ENCODE measurements at places on chromosomes 1 and 21. TPM values are rescaled to one million over a fixed set of nuclear protein-coding genes. Genes with fewer than 3 reads are reported as not detected.
A peak's percentile ranks its signal among the peaks of the same experiment; 100 is the strongest.

GRCh38 chr1:53754484-53755312 is 15.7 kb upstream of the GLIS1 start:
- H3K27ac ChIP-seq: no peak overlapping the region
- no peaks in the 10 kb centered on the region for H3K36me3 ChIP-seq
- H3K4me1 ChIP-seq: no peaks in the 10 kb centered on the region
- H3K27me3 ChIP-seq: no peaks in the 10 kb centered on the region
- no peak for DNase-seq

GRCh38 chr1:58769809-58770320 is 14.0 kb downstream of the JUN start:
- no peaks in the 10 kb centered on the region for H3K36me3 ChIP-seq
- no peak overlapping the region for H3K4me3 ChIP-seq
- no peaks in the 10 kb centered on the region for H3K27me3 ChIP-seq
- peaks cover 26% of the 10 kb centered on the region for H3K4me1 ChIP-seq

DNA sequence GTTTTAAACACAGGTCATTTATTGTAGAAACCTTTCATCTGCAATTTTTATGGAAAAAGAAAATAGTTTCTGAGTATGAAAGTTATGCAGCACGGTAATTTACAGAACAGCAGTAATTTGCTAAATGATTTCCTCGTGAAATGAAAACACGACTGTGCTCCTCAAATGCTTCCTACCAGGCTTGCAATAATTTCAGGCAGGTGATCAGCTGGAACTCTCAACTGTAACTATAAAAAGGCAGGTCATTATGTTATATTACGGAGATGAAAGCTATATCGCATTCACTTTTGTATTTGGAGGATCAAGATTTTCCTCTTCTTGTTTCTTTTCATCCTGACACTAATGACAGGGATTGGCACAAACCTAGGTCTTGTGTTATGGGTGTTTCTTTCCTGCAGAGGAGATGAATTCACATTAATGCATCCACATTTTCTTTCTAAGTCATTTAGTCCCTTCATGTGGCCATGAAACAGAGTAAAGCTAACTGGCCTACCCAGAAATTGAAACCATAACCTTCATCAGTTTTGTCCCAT is 57.4 kb downstream of the SAMSN1 start:
- no peaks in the 10 kb centered on the region for H3K36me3 ChIP-seq
- H3K4me1 ChIP-seq: no peaks in the 10 kb centered on the region
- DNase-seq: no peak

DNA sequence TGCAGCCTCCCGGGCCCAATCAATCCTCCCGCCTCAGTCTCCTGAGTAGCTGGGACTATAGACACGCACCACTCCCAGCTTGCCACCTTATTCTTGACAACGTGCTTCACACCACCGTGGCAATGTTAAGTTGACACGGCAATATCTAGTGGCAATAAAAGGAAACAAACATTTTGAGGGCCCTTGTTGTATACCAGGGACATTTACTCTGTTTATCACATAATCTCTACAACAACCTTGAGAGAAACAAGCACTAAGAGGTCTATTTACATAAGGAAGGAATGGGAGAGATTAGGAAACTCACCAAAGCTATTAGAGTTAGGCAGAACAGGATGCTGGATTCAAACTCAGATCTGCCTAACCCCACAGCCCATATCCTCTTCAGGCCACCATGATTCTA is 3.1 kb downstream of the KLHDC8A start:
- H3K27me3 ChIP-seq: peaks cover 37% of the 10 kb centered on the region
- no peak for DNase-seq
- H3K4me1 ChIP-seq: peaks cover 14% of the 10 kb centered on the region
- H3K27ac ChIP-seq: no peak overlapping the region
- no peaks in the 10 kb centered on the region for H3K36me3 ChIP-seq

DNA sequence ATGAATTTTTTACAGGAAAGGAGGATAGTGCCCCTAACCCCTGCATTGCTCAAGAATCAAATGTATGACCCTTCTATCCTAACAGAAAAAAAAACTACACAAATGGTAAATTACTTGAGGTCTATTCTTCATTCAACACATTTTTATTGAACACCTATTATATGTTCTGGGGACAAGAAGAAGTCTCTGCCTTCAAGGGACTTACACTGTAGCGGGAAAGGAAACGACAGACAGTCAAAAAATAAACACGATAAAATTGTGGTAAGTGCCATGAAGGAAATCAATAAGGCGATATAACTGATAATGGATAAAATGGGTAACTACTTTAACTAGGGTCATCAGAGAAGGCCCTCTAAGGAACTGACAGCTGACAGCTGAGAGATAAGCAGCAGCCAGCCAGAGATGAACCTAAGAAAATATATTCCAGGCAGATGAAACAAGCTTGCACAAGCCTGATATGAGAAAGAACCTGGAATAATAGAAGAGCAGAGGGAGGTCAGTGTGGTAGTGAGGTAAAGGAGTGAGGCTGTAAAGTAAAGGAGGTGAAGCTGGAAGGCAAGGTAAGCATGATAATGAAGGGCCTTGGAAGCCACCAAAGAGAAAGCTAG is 66.4 kb downstream of the PHTF1 start:
- DNase-seq: no peak
- no peak overlapping the region for H3K4me3 ChIP-seq
- H3K27ac ChIP-seq: no peak overlapping the region
- H3K36me3 ChIP-seq: peaks cover 41% of the 10 kb centered on the region
- H3K4me1 ChIP-seq: no peaks in the 10 kb centered on the region

- peak overlapping the region; percentile 55 for H3K27ac ChIP-seq
- no peak overlapping the region for H3K4me3 ChIP-seq
- no peak for DNase-seq
- H3K4me1 ChIP-seq: peaks cover 97% of the 10 kb centered on the region
- no peaks in the 10 kb centered on the region for H3K36me3 ChIP-seq
Measured at GRCh38 chr1:51240084-51240483, 4.0 kb downstream of the RNF11 start.

- H3K36me3 ChIP-seq: peaks cover 6% of the 10 kb centered on the region
- no peak for DNase-seq
- H3K4me3 ChIP-seq: no peak overlapping the region
- H3K27me3 ChIP-seq: no peaks in the 10 kb centered on the region
- no peak overlapping the region for H3K27ac ChIP-seq
- H3K4me1 ChIP-seq: peaks cover 55% of the 10 kb centered on the region
Measured at GRCh38 chr1:91777630-91778300, 108.2 kb downstream of the TGFBR3 start.

GRCh38 chr1:184049836-184050468 is 1.6 kb upstream of the TSEN15 start:
- H3K4me1 ChIP-seq: peaks cover 35% of the 10 kb centered on the region
- peaks cover 4% of the 10 kb centered on the region for H3K36me3 ChIP-seq
- H3K27ac ChIP-seq: no peak overlapping the region
- no peaks in the 10 kb centered on the region for H3K27me3 ChIP-seq

DNA sequence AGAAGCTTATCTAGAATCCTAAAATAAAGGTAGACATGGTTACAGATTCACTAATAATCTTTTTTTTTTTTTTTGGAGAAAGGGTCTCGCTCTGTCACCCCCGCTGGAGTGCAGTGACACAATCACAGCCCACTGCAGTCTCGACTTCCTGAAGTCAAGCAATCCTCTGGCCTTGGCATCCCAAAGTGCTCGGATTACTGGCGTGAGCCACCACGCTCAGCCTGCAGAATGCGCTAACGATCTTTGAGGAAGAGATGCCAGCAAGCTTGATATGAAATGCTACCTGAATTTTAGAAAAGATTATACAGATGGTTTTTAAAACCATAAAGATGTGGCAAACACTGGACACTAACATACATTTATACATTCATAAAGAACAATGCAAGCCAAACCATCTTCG is 4.1 kb upstream of the GNPAT start:
- peaks cover 39% of the 10 kb centered on the region for H3K4me1 ChIP-seq
- H3K36me3 ChIP-seq: peaks cover 20% of the 10 kb centered on the region
- DNase-seq: no peak
- no peak overlapping the region for H3K27ac ChIP-seq

DNA sequence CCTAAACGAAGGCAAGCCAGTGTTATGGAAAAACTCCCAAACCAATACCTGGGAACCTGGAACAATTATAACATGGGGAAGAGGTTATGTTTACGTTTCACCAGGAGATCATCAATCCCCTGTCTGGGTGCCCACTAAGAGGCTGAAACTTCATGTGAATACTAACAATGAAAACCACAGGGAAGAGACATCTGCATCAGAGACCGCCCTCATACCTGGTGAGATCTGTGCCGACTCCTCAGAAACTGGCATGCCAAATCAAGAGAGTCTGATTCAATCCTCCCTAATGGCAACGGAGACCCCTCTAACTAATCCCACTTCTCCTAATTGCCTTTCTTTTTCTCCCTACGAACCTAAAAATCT is 163.2 kb downstream of the IER5 start:
- H3K36me3 ChIP-seq: no peaks in the 10 kb centered on the region
- H3K27ac ChIP-seq: no peak overlapping the region
- DNase-seq: no peak

- no peaks in the 10 kb centered on the region for H3K36me3 ChIP-seq
- DNase-seq: no peak
- H3K4me1 ChIP-seq: peaks cover 83% of the 10 kb centered on the region
- no peaks in the 10 kb centered on the region for H3K27me3 ChIP-seq
- H3K4me3 ChIP-seq: no peak overlapping the region
Measured at GRCh38 chr1:234525099-234525799, 46.3 kb upstream of the TARBP1 start.

DNA sequence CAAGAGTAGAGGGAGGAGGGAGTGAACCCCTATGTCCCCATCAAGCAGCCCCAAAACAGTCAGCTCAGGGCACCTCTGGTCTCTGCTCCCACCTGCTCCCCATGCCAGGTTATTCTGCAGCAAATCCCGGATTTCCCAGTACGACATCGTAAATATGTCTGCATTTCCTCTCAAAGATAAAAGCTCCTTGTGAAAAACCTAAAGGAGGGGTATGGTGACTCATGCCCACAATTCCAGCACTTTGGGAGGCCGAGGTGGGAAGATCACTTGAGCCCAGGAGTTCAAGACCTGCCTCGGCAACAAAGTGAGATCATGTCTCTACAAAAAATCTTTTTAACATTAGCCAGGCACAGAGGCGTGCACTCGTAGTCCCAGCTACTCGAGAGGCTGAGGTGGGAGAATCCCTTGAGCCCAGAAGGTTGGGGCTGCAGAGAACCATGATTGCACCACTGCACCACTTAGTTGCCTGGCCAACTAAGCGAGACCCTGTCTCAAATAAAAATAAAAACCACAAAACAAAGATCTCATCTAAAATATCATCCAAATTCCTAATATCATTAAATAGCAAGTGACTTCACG is 7.1 kb downstream of the ACOT7 start:
- no peak overlapping the region for H3K4me3 ChIP-seq
- H3K4me1 ChIP-seq: peaks cover 16% of the 10 kb centered on the region
- H3K27ac ChIP-seq: peak overlapping the region; percentile 62
- DNase-seq: no peak
- H3K36me3 ChIP-seq: no peaks in the 10 kb centered on the region
- H3K27me3 ChIP-seq: no peaks in the 10 kb centered on the region

DNA sequence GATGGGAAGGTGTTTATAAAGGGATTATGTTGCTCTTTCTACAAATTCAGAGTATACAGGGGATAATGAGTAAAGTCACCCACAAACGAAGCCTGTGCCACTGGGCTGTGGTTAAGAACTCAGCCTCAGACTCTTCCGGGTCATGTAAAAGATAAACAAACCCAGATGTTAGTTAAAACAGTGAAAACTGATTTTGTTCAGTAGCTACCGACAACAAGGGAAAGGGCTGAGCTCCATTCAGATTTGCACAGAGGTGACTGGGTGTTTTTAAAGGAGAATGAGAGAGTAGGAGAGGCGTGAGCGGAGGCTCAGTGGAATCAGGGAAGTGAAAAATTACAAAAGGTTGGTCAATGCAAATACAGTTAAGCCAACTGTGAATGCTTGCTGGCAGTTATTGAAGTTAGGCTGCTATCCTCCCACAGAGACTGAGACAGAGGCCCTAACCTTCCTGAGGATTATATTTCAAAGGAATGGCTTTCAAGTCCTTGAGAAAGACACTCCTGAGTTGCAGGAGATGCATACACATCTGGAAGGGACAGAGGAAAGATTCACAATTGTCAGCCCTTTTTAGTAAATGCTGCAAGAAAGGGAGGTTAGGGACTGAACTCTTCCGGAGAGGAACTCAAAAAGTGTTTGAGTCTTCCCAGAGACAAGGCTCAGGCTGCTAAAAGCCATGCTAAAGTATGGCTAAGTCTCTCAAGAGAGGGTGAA is 29.9 kb upstream of the SAMD13 start:
- no peaks in the 10 kb centered on the region for H3K4me1 ChIP-seq
- no peak overlapping the region for H3K27ac ChIP-seq
- no peaks in the 10 kb centered on the region for H3K36me3 ChIP-seq

DNA sequence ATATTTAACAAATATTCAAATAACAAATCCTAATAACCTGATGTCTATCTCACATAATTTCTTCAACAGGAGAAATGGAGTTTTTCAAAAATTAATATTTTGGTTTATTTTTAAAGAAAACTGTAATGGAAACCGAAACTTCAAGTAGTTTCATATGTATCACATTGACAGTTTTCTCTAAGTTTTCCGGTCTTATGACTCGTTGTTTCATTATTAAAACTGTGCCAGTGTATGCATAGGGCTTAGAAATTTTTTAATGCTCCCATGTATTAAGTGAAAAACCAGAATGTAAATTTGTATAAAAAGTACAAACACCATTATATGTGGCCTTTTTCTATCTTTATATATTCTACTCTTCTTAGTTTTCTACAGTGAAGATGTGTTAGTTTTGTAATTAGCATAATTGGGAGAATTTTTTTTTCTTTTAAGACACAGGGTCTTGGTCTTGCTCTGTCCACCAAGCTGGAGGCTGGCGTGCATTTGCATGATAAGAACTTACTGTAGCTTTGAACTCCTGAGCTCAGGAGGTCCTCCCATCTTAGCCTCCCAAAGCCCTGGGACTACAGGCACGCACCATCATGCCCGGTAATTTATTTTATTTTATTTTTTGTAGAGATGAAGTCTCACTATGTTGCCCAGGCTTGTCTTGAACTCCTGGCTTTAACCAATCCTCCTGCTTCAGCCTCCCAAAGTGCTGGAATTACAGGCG is 43.9 kb upstream of the SAMSN1 start:
- H3K4me3 ChIP-seq: no peak overlapping the region
- no peak overlapping the region for H3K27ac ChIP-seq
- H3K27me3 ChIP-seq: no peaks in the 10 kb centered on the region
- no peaks in the 10 kb centered on the region for H3K4me1 ChIP-seq
- H3K36me3 ChIP-seq: no peaks in the 10 kb centered on the region
- DNase-seq: no peak

- no peak overlapping the region for H3K4me3 ChIP-seq
- no peak for DNase-seq
- peaks cover under 1% of the 10 kb centered on the region for H3K36me3 ChIP-seq
- H3K27ac ChIP-seq: no peak overlapping the region
Measured at GRCh38 chr1:155175927-155176371, 2.3 kb downstream of the TRIM46 start.

The HSPG2 gene
- total RNA-seq: 257 TPM

The LHX8 gene
- total RNA-seq: not detected

The CR1L gene
- total RNA-seq: not detected

The SOX13 gene
- 13.1 TPM for total RNA-seq

The HCRTR1 gene
- 0.44 TPM for total RNA-seq

The RSPO1 gene
- total RNA-seq: not detected

The NPPA gene
- total RNA-seq: 1,100 TPM

The OLIG2 gene
- not detected for total RNA-seq

The LCE2C gene
- not detected for total RNA-seq

The FHAD1 gene
- not detected for total RNA-seq

The BTBD8 gene
- 4.0 TPM for total RNA-seq

The UBL4B gene
- total RNA-seq: not detected

The SYNC gene
- total RNA-seq: 16.2 TPM

The CD1D gene
- total RNA-seq: 1.4 TPM
